Stimulated activated CD4-positive, alpha-beta T cell treated with anti-CD3 and anti-CD28 coated beads, Interleukin-2, amount 100 ng/mL, for 4 hours (primary cell): ENCODE measurements at places on chromosomes 11 and 22.

DNA sequence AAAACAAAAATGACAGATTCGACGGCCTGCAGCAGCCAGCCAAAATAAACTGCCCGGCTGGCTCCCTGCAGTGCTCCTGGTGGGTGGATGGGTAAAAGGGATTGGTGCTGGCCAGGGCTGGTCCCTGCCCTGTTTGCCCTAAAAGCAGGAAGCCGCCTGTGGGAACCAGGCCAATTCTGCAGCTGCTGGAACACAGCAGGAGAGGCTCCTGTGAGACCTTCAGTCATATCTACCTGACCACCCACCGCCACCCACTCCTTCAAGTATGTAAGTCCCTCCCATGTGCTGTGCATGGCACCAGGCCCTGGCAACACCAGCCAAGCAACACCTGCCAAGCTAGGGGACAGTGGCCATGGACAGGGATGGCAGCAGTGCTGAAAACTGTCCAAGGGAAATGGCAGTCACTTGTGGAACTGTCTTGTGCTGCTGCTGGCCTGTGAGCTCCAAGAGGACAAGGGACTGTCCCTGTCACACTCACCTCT is 48.7 kb upstream of the ARFGAP3 start:
- no peak for DNase-seq

- DNase-seq: no peak
Measured at GRCh38 chr22:27135031-27135981, 477.9 kb downstream of the MIAT start.

GRCh38 chr11:66338276-66339161 is 2.3 kb upstream of the RIN1 start:
- no peak for DNase-seq

DNA sequence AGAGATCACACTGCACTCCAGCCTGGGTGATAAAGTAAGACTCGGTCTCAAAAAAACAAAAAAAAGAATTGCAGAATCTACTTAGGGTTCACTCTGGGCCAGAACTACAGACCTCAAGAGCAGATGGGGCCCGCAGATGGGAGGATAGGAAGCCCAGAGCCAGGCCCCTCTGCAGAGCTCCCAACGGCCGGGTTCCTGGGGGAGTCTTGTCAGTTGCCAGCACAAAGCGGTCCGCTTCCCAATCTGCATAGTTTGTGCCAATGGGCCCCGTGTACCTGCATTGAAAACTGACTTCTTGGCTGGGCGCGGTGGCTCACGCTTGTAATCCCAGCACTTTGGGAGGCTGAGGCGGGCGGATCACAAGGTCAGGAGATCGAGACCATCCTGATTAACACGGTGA is 1.7 kb upstream of the CHID1 start:
- no peak for DNase-seq

DNA sequence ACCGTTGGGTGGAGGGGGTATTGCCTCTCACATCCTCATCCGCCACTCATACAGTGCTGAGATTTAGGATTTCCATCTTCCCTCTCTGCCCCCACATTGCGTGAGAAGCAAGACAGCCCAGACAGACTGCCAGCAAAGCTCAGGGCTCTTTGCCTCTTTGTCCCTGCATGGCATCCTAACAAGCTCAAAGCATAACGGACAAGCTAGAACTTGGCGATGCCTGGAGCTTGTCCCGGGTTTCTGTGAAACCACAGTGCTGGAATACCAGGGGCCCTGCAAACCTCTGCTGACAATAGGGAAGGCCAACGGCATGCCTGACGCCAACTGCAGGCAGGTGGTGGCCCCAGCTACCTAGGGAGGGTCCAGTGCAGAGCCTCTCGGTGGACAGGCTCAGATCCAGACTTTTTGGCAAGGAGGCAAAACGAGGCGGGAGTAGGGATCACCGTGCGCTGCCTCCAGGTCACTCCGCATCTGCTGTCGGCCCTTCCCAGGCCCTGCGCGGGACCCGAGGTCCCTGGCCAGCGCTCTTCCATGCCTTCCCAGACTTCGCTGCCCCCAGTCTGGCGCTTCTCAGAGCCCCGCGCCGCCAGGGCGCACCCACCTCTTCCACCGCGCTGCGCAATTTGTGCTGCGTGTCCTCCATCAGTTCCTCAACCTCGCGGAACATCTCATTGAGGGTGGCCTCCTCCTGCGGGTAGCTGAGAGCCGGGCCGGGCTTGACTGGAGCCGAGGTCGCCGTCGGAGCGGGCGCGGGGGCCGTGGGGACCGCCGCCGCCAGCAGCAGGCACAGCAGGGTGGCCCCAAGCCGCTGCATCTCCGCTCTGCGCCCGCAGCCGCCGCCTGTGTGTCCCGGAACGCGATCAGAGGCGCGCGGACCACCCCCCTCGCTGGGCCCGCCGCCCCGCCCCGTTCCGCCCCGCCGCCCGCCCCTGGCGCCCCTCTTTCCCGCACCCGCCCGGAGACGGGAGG is at the start of gene DKK3:
Gene DKK3, minus strand, starts transcription at position 858 of the 969 bp plus-strand sequence. Its CDS starts 44 bp downstream, at position 814.
- no peak for DNase-seq

- DNase-seq: no peak
Measured at GRCh38 chr11:19228968-19229367, 11.8 kb downstream of the E2F8 start.
